ENCODE measurements at places on chromosomes 5 and 9.

DNA sequence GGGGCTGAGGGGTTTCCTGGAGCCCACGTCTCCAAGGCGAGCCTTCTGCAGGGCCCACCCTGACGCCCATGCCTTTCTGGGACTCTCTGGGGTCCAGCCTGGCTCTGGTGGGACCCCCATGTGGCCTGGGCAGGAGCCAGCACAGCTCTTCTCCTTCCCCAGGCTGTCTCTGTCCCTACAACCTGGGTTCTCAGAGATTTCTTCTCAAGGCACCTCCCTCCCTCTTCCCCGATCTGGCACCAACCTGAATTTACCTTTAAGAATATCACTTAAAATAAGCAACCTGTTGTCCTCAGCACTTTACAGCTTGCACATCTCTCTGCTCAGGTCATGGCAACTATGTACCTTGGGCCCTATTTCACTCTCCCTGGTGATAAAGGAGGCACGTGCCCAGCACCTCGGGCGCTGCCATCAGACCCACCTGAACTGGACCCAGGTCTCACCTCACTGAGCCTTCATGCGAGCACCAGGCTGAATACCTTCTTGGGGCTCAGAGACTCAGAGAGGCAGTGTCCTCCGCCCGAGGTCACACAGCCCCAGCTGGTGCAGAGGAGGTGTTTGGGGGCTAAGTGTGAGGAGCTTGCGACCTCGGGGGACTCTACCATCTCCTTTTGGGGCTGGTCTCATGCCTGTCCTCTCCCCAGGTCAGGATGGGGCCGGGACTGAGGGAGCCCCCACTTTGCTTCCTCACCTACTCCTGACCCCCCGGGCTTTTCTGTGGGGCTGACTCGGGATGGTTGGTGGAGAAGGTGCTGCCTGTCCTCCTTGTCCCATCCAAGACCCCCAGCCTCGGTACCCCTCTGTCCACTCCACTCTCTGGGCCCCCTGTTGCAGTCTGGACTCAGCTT lies 217.7 kb downstream of the C9orf50 start:
- DNase-seq = no peak

DNA sequence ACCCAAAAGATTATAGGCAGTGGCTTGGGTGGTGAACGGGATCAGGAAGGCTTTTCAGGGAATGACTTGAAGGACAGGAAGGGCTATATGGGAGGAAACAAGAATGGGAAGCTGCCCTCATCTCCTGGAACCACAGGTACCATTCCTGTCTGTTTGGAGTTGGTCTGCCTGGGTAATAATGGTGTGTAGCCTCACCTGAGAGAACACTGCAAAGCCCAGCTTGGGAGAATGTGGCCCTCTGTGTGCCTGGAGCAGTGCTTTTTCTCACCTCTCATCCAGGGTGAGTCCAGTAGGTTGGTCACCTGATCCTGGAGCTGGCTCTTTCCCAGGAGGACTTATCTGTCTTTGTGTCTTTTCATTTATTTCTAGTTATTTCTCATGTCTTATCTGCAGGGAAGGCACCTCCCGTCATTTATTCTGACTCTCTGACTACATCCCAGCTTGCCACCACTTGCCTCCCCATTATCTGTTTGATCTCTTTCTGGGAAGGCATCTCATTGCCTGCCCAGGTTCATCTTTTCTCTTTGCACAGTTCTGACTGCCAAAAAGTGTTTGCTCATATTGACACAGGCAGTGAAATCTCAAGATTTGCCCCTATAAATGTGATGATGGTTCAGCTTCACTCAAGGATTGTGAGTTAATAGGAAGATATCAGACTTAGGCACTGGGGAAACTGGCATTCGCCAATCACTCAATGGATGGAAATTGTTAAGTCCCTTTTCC lies 22.5 kb upstream of the OR2S2 start:
- no peak for DNase-seq

- DNase-seq = no peak
Observed at GRCh38 chr9:19481121-19481870, 72.5 kb downstream of the ACER2 start.

GRCh38 chr9:20242510-20243189 lies 379.6 kb downstream of the MLLT3 start:
- no peak for DNase-seq

DNA sequence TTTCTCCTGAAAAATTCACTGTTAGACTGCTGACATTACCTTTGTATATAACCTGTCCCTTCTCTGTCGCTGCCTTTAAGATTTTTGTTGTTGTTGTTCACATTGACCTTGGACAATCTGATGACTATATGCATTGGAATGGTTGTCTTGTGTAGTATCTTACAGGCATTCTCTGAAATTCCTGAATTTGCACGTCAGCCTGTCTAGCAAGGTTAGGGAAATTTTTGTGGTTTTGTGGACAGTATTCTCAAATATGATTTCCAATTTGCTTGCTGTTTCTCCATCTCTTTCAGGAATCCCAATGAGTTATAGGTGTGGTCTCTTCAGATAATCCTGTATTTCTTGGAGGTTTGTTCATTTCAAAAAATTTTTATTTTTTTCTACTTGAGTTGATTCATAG lies 140.8 kb downstream of the PRR16 start:
- DNase-seq = no peak

DNA sequence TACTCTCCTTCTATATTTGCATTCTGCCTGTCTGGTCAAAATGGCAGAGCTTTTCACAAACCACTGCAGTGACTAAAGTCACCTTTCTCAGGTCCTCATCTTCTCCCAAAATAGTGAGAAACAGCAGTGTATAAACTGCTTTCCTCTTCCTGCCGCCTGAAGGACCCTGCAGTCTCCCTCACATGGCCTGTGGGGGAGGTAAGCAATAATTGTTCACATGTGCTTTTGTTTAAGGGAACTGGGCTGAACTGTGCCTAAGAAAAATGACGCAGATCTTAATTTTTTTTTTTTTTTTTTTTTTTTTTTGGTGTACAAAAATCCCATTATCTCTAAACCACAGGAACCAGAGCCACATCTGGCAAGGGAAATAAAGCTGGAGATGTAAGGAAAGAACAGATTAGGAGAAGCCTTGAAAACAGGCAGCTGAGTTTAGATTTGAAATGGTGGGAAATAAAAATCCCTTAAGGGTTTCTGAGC lies 131.7 kb upstream of the VLDLR start:
- DNase-seq = no peak

DNA sequence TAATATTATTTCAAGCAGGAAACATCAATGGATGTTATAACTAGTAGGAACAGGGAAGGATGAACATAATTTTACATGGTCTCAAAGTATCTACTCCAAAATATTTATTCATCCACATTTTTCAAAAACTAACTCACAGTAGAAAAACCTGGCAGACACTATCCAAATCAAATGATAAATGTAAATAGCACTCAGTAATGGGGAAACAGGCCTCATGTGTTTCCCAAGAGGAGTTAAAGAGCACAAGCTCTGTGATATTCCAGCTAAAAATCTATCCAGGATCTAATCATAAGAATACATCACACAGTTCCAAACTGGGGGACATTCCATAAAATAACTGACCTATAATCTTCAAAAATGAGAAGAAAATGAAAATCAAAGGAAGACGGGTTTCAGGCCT lies 443.1 kb downstream of the ZNF608 start:
- no peak for DNase-seq
